Forelimb muscle (tissue), 1 donor: ENCODE measurements at places on chromosomes 1 and 21.

GRCh38 chr1:45979778-45980176 lies 152.7 kb downstream of the PIK3R3 start:
- DNase-seq, result no peak

DNA sequence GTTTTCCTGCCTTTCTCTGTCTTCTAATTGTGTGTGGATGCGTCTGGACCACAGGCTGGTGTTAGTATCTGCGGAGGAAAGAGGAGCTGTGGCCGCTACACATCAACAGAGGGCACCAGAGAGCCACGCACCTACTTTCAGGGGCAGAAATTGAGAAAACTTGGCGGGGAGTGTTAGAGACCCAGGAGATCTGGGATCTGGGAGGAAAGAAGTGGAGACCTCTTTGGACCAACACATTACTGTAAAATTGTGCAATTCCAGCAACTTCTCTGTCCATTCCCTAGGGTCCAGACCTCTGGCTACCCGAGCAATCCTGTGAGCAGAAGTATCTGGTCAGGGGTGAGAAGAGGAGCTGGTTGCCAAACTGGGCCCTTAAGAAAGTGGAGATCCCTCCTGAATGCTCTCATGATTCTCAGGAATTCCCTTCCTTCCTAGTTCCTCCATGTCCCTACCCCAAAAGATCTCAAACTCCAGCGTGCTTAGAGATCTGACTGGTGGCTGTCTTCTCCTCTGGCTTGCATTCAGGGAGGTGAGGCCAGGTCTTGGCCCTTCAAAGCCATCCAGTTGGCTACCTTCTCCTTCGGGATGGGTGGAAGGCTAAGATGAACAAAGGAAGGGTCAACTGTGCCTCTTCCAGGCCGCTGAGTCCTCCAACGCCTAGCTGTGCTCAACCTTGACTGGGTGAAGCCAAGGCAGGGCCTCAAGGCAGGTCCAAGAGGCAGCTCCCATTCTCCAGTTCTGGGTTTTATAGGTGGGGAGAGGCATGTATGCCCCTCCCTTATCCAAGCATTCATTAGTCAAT lies 1.2 kb upstream of the KIRREL1 start:
- no peak for DNase-seq

- DNase-seq, result no peak
Measured at GRCh38 chr1:6205849-6206519, at the start of gene RNF207. TSS of gene RNF207 (plus strand) at chr1:6206119. CDS start at chr1:6206536, 417 bp downstream.

DNA sequence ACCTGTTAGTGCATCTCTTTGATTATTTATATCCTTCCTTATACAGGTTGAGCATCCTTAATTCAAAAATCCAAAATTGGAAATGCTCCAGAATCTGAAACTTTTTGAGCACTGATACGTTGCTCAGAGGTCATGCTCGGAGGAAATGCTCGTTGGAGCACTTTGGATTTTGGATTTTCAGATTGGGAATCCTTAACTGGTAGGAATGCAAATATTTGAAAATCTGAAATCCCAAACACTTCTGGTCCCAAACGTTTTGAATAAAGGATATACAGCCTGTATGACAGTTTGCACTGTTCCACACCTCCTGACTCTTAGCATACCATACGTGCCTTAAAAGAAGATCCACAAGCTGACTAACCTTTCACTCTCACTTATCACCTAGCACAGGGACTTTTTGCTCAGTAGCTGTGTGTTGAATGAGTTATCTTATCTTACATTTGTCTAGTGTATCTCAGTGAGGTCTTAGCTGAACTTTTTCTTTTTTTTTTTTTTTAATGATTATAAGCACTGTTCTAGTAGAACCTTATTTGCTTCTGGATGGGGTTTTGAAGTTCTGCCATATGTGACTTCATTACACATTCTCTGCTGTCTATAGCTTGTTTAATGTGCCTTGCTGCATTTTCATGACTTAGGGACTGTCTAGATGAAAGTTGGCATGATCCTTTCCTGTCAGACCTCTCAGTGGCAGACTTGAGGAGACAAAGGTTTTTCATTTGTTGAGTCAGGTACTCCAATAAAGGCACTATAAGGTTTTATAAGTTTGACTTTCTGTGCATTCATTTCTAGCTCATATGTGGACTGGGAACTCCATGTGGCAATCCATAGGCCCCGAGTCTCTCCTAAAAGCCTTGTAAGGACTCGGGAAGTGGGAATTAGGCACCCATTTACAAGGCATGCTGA lies 21.6 kb downstream of the PTGFRN start:
- DNase-seq, result no peak

DNA sequence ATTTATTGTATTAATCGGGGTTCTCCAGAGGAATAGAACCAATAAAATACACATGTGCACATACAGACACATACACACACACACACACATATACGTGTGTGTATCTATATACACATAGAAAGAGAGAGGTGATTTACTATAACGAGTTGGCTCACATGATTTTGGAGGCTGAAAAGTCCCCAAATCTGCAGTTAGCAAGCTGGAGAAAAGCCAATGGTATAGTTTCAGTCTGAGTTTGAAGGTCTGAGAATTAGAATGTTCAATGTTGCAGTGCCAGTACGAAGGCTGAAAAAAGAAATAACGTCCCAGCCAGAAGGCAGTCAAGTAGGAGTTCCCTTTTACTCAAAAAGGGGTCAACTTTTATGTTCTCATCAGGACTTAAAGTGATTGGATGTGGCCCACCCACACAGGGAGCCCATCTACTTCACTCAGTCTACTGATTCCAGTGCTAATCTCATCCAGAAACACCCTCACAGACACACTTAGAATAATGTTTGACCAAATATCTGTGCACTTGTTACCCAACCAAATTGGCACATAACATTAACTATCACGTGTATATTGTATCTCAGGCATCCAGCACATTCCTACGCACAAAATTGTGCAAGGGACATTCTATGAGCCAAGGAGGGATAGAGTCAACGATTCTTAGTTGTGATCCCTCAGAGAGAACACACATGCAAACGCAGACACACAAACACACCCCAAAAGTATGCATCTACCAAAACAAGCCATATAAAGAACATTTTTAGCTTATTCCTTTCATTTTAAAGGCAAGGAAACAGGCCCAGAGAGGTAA lies 195.5 kb upstream of the DUSP10 start:
- DNase-seq, result no peak

DNA sequence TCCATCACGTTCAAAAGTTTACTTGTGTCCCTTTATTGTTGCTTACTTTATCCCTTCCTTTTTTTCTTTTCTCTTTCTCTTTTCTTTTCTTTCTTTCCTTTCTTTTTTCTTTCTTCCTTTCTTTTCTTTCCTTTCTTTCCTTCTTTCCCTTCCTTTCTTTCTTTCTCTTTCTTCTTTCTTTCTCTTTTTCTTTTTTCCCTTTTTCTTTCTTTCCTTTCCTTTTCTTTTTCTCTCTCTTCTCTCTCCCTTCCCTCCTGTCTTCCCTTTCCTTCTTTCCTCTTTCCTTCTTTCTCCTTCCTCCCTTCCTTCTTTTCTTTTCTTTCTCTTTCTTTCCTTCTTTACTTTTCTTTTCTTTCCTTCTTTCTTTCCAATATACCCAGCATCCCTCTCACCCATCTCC lies 391.2 kb downstream of the DPYD start:
- no peak for DNase-seq

DNA sequence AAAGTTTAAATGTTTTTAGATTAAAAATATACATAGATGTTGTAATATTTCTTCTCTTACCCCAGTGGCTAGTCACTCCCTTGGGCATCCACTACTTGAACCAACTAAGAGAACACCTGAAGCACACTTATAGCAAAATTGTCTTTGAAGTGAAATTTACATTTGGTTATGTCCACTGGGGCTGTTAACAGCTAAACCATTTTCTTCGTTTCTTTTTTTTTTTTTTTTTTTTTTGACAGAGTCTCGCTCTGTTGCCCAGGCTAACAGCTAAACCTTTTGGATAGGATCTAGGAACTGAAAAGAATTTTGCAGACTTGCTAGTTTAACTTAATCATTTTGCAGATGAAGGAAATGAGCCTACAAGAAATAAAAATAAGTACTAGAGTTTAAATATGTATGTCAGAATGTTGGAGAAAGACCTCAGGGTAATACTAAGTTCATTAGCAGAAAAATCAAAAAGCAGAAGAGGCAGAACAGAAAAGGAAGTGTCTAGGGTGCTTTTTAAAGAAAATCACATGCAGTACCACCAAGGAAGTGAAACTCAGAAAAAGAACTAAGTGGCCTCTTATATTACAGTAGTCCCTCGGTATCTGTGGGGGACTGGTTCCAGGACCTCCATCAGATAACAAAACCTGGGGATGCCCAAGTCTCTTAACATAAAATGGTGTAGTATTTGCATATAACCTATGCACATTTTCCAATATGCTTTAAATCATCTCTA lies 11.8 kb downstream of the DRAM2 start:
- no peak for DNase-seq

GRCh38 chr1:212415107-212415841 lies 588 bp upstream of the PACC1 start:
- no peak for DNase-seq

DNA sequence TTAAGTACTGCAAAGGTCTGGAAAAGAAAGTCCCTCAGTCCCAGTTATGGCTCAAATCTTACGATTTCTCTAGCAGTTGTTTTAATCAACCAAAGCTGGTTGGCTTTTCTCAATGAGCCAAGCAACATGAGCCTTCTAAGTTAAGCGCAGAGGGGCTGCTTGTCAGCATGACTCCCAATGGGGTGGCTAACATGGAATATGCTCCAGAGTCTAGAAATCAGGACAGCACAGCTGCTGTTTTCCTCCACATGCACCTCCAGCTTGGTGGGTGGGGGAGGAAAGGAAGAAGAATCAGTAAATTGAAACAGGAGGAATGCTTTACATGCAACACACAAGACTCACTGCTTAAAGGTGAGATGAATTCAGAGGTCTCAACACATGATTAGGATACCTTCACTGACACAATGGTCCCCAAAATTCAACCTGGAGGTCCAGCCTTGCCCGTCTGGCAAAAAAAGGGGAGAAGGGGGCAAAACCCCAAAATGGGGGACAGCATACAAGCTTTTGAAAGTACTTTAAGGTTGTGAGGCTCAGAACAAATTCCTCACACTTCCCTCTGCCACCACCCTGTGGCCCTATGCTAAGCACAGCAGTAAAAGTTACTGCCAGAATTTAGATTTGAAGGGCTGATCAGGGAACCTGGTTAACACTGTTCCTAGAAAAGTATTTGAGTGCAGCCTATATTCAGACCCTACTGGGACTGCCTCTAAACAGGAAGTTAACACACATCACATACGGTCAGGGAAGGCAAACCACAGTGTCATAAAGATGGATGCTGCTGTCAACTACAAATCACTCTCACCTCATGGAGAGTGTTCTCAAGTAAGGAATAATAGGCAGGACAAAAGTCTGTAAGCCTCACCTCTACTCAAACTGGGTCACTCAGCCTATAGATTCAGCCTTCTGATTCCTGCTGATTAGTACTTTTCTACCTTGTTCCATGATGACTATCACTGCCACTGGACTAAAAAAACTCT lies 2.6 kb downstream of the GATAD2B start:
- DNase-seq, result no peak

DNA sequence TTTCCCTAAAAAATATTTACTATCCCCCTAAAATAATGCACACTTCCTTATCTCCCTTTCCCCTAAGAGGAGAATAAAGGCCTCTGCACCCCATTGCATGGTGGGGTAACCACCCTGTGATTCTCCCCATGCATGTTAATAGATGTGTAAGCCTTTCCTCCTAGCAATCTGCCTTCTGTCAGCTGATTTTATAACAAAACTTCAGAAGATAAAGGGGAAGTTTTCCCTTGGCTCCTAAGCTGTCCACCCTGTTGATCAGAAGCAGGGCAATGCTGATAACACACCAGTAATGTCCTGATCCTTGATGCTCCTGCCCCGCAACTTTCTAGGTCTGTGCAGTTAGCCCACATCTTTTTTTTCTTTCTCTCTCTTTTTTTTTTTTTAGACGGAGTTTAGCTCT lies 11.4 kb upstream of the RNF187 start:
- no peak for DNase-seq

GRCh38 chr1:53957194-53957818 lies 11.2 kb downstream of the LRRC42 start:
- no peak for DNase-seq

GRCh38 chr1:4565166-4565565 lies 89.2 kb upstream of the AJAP1 start:
- no peak for DNase-seq

DNA sequence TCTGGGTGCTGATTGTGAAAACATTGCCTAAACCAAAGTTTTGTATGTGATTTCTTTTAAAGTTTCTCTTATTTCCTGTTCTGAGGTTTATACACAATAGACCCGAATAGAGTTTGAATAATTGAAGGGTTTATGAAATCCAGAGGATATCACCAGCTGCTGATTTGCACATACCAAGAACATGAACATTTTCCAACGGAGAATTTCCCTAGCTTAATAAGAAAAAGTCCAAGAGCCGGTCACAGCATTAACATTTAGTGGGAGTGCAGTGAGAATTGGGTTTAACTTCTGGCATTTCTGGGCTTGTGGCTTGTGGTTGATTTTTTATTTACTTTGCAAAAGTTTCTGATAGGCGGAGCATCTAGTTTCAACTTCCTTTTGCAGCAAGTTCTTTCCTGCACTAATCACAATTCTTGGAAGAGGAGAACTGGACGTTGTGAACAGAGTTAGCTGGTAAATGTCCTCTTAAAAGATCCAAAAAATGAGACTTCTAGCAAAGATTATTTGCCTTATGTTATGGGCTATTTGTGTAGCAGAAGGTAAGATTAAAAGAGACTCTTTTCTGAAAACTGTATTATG lies at the start of gene CFH:
CFH (plus strand) TSS at position 407 of the 579 bp plus-strand sequence; CDS start at position 482, 75 bp downstream.
- DNase-seq, result peak; percentile 65

DNA sequence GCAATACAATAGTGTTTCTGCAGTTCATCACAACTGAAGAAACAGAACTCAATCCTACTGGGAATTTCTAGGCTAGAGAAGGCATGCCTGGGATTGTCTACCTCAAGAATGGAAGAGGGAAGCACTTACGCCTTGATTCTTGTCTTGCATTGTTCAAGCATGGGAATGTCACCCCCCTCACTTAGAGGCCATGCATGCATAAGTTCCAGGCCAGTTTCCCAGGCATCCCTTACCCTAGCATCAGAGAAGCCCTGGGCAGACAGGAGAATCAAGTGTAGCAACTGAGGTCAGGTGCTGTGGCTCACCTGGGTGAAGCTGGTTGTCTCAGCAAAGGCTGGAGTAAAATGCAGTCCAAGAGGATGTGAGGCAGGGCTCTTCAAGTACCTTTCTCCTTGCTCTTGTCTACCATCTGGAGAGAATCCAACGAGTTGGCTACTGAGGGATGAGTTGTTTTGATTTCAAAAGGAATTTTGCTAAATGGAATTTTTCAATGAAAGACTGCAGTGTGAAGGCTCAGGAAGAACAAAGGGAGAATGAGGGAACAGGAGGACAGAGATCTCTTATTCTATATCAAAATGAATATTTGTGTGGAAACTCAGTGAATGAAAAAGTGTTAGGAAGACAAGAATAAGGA lies 174.3 kb downstream of the NEK7 start:
- DNase-seq, result no peak
